NCI-H748 treated with DMSO at 0.1 percent for 48 hours (cell line): ENCODE measurements at places on chromosomes 16 and 17.
A peak's percentile ranks its signal among the peaks of the same experiment; 100 is the strongest.

DNA sequence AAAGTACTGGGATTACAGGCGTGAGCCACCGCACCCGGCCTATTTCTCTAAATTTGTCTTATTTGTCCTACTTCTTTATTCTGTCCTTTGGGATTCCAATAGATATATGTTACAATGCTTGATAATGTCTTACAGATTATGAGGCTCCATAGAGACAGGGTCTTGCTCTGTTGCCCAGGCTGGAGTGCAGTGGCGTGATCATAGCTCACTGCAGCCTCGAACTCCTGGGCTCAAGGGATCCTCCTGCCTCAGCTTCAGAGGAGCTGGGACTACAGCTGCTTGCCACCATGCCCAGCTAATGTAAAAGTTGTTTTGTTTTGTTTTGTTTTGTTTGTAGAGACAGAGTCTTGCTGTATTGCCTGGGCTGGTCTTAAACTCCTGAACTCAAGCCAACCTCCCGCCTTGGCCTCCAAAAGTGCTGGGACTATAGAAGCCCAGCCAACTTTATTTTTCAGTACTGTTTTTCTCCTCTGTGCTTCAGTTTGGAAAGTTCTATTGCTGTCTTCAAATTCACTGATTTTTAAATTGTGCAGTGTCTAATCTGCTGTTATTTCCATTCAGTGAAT is 10.3 kb downstream of the ANKRD13B start:
- DNase-seq: no peak

- no peak for DNase-seq
These were observed 11.4 kb upstream of the DUS1L start for GRCh38 chr17:82076785-82077591.

DNA sequence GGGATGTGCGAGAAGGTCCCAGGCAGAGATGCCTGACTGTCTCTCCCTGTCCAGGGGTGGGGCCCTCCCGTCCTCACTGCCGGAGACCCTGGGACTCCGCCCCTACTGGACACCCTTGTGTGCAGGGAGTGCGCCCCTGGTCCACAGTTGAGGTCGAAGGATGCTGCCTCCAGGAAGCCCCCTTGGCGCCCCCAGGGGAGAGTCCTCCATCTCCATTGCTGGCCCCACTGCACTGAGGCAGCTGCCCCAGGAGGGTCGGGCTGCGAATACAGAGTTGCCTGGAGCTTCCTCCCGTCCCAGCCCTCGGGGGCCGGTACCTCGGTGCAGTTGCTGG is 26.6 kb downstream of the CTU2 start:
- DNase-seq: no peak

GRCh38 chr17:67364847-67365737 is 1.3 kb downstream of the PSMD12 start:
- DNase-seq: no peak

DNA sequence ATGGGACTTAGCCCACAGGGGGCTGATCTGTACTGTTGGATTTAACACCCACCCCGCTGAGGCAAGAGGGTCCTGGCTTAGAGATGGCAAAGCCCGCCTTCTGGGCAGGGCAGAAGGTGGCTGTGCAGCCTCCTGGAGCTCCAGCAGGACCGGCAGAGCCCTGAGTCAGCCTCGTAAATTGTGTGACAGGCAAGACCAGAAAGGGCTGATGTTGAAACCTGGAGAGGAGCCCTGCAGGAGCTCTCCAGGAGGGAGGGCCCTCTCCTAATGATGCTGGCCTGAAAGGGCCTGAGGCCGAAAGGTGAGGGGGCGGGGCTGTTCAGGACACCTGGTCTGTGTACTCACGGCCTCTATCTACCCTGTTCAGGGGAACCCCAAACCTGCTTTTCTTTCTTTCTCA is 22.5 kb upstream of the MYO15B start:
- no peak for DNase-seq

DNA sequence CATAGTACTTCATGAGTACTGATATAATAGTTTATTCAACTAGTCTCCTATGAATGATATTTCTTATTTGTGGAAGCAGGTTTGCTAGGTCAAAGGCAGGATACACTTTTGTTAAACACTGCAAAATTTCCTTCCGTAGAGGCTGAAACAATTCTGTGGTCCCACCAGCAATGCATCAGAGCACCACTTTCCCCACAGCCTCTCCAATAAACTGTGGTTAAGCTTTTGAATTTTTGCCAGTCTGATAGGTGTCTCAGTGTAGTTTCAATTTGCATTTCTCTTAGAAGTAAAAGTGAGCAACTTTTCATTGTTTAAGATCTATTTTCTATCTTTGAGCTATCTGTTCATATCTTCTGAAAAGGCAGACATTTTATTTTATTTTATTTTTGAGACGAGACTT is 36.4 kb upstream of the CORO6 start:
- no peak for DNase-seq

DNA sequence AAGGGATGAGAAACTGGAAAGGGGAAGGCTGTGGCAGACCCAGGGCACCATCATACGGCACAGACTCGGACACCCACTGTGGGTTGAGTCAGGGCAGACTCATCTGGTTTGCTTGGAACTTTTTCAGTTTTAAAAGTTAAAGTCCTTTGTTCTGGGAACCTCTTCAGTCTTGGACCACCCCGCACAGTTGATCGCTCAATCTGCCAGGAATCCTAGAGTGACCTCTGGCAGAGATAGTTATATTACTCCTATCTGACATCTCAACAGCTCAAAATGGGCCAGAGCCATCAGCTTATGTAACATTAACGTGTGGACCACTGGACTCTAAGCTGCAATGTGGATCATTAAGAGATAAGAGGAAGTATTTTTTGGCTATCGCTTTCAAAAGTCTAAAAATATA is 164.3 kb downstream of the ABCA8 start:
- DNase-seq: no peak

GRCh38 chr17:72244494-72244893 is 123.7 kb downstream of the SOX9 start:
- no peak for DNase-seq

DNA sequence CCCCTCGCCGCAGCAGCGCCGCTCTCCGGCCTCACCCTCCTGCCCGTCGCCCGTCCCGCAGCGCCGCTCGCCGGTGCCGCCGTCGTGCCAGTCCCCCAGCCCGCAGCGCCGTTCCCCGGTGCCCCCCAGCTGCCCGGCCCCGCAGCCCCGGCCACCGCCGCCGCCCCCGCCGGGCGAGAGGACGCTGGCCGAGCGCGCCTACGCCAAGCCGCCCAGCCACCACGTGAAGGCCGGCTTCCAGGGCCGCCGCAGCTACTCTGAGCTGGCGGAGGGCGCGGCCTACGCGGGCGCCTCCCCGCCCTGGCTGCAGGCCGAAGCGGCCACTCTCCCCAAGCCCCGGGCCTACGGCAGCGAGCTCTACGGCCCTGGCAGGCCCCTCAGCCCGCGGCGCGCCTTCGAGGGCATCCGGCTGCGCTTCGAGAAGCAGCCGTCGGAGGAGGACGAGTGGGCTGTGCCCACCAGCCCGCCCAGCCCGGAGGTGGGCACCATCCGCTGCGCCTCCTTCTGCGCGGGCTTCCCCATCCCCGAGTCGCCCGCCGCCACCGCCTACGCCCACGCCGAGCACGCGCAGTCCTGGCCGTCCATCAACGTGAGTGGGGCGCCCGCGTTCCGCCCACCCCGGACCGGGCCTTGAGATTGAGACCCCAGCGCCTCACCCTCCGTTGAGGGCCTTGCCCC is 15.0 kb downstream of the TBKBP1 start:
- no peak for DNase-seq

DNA sequence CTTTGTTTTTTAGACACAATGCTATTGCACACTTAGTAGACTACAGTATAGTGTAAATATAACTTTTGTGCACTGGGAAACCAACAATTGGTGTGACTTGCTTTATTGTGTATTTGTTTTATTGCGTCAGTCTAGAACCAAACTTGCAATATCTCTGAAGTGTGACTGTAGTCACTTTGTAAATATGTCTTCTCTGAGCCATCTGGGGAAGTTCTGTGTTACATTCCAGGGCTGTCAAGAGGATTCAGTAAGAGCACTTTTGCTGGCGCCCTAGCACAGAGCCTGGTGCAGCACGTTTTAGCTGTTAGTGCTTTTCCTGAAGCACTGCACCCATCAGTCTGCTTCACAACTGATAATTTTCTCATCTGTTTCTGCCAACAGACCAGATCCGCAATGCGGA is 73.2 kb downstream of the NT5M start:
- no peak for DNase-seq

GRCh38 chr16:79287424-79287917 is 313.1 kb downstream of the MAF start:
- peak; percentile 95 for DNase-seq
